ENCODE measurements at places on chromosomes 2 and 18.

DNA sequence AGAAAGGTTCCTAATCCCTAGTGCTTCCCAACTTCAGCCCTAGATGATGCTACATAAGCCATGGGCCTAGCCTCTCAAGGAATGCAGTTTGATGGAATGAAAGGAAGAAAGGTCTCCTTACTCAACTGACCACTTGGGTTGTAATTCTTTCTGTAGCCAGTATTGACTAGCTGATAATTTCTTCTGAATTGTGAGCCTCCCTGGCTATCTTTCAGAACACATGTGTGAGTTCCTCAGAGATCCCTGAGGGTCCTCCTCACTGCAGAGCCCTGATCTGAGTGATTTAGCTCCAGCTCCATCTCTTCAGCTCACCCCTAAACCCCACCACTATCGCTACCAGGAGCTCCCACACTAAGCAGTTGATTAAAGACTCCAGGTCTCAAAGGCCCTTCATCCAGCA is 31.5 kb downstream of the CFAP210 start:
- DNase-seq: no peak

DNA sequence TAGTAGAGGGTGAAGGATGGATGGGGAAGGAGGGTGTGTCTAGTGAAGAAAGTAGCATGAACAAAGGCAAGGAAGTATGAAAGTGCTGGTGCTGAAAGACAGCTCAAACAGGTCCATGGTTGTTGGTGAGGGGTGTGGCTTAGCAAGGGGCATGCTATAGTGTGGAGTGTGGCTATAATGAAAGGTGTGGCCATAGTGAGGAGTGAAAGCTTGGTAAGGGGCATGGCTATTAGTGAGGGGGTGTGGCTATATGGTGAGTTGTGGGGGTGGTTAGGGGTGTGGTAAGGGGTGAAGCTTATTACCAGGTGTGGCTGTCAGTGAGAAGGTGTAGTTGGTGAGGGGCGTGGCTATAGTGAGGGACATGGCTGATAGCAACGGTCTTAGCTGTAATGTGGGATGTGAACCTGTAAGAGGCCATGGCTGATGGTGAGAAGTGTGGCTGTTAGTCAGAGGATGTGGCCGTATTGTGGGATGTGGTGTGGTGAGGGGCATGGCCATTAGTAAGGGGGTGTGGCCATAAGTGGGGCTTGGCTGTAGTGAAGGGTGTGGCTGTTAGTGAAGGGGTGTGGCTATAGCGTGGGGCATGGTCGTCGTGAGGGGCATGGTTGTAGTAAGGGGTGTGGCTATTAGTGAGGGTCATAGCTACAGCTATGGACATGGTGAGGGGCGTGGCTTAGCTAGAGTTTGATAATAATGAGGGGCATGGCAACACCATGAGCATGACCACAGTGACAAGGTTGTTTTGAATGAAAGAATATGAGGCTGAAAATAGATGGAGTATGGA is 549.6 kb downstream of the FBXO15 start:
- DNase-seq: no peak

- no peak for DNase-seq
Observed at GRCh38 chr2:37080266-37080665, 3.9 kb downstream of the HEATR5B start.

DNA sequence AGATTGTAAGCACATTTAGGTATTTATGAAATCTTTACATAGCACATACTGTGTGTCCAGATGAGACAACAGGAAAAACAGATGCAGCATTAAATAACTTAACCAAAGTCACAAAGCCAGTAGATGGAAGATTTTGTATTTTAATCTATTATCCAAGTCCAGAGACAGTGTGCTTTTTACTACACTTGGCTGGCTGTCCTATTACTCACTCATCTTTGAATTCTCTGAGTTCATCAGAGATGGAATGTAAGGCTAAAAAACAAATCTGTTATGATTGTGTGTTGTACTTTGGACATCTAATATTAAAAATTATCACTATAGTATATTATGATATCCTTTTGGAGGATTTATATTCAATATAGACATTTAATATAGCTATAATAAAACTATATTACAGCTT is 1189.4 kb downstream of the DSC3 start:
- DNase-seq: no peak

GRCh38 chr2:216571178-216571908 is 61.9 kb upstream of the IGFBP2 start:
- no peak for DNase-seq

- no peak for DNase-seq
Observed at GRCh38 chr2:58484221-58484620, 243.1 kb upstream of the FANCL start.

DNA sequence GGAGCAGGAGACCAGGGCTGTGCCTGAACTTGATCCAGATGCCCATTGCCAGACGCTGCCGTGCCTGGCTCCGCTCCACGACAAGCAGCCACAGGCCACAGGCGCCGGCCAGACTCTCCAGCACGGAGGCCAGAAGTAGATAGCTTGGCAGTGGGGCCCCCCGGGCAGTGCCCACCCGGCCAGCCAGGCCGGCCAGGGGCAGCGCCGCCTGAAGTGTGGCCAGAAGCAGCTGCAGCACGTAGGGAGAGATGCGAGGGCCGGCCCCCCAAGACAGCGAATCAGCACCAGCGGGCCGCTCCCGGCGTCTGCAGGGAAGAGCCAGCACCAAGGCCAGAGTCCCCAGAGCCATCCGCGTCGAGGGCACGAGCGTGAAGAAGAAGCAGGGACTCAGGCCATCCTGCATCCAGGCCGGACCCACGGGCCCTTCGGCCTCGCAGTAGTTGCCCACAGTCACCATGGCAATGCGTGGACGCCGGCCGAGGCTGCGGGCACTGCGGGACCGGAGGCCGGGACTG is 484 bp downstream of the ABCB6 start:
- no peak for DNase-seq

DNA sequence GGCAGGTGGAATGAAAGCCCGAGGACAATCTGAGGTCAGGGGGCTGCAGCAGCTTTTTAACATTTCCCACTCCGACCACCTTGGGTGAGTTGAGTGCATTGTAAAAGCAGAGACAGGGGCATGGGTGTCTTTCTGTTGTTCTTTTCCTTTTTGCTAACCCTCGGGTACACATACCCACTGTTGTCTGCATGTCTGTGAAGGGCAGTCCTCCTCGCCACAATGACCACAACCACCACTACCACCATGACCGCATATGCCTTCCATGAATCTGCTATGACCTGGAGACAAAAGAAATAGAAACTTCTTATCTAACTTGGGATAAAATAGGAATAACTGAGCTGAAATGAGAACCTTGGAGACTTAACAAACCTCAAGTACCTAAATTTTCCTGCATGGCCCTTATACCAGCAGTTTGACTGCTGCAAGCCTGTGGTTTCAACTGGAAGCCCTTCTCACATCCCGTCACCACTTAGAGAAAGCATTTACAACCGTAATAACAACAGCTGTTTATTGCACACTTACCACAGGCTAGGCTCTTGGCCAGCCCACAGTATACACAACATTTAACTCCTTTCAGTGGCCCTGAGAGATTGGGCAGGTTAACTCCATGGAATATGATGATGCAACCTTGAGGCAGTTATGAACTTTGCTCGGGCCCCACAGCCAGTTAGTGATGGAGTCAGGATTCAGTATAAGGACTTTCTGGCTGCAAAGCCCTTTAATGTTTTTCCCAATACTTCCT is 80.3 kb downstream of the GYPC start:
- DNase-seq: no peak

DNA sequence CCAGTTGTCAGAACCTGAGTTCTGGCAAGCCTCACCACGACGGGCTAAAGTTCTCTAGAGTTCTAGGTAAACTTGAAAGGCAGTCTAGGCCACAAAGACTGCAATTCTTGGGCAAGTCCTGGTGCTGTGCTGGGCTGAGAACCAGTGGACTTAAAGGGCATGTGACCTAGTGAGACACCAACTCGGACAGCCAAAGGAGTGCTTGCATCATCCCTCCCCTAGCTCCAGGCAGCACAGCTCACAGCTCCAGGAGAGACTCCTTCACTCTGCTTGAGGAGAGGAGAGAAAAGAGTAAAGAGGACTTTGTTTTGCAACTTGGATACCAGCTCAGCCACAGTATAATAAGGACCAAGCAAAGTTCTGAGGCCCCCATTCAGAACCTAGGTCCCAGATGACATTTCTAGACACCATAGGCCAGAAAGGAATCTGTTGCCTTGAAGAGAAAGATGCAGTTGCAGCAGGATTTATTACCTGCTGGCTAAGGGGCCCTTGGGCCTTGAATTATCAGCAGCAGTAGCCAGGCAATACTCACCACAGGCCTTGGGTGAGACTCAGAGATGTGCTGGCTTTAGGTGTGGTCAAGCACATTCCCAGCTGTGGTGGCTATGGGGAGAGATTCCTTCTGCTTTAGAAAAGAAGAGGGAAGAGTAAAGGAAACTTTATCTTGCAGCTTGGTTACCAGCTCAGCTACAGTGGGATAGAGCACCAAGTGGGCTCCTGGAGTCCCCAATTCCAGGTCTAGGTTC is 51.8 kb downstream of the UPP2 start:
- no peak for DNase-seq

DNA sequence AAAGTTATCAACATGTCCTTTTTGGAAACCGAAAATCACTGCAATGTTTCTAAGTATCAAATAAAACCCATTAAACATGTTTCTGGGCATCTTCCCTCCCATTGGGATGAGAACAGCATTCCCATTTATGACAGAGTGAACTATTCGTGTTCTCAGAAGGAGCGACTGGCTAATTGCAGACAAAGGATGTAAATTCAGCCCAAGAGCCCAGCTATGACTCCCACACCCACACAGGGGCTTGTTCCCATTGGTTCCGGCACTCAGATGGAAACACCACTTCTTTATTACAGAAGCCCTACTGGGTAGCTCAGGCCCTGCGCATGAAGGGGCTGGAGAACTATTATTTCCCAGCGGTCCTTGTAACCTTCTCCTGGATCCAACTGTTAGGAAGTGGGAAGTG is 16.6 kb upstream of the NPAS2 start:
- no peak for DNase-seq

GRCh38 chr2:142472382-142472781 is 341.6 kb upstream of the LRP1B start:
- DNase-seq: no peak

- DNase-seq: no peak
Observed at GRCh38 chr2:192145496-192145895, 49.2 kb downstream of the TMEFF2 start.

GRCh38 chr2:5369510-5369909 is 322.7 kb upstream of the SOX11 start:
- DNase-seq: no peak

DNA sequence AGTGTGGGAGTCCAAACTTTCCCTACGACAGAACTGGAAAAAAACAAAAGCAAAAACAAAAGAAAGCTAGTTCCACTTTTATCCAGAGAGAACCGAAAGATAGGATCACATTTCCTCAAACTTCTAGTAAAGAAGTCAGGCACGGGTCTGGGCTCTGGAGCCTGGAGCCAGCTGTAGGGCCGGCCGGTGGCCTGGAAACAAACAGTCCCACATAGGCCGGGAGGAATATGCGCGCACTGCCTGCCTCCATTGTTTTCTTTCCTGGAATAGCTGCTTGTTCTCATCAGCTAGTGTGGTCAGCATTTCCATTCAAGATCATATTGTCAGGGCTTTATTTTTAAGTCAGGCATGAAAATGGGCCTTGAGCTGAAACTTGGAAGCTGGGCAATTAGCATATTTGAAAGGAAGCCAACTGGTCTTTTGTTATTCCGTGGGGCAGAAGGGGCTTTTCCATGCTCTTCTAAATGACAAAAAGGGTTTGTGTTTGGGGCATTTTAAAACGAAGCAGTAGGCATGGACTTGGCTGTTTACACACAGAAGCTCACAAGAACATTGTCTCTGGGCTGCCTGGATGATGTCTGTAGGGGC is 58.7 kb upstream of the RFX8 start:
- DNase-seq: no peak

DNA sequence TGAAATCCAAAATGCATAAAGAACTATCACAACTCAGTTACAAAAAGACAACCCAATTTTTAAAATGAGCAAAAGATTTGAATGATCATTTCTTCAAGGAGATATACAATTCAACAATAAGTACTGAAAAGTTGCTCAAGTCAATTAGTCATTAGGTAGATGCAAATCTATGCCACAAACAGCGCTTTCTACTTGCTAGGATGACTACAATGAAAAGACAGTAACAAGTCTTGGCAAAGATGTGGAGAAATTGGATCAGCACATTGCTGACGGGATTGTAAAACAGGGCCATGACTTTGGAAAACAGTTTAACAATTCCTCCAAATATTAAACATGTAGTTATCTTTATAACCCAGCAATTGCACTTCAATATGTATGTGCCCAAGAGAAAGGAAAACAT is 166.3 kb upstream of the MC4R start:
- no peak for DNase-seq

GRCh38 chr2:154697418-154698252 is 860 bp upstream of the KCNJ3 start:
- DNase-seq: no peak

DNA sequence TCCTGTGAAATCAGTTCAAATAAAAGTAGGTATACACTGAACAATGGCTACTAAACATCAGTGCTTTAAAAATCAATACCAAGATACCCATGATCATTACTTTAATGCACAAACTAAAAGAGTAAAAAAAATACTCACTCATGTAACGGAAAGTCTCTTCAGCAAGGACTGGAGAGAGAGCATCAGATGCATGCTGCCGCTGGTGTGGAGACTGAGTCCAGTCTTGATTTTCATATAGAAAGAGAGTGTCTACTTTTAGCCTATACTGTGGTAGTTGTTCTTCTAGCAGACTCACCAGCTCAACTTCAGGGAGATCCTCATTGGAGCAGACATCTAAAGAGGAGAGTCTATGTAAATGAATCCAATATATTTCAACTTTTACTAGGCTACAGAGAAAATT is 44.0 kb downstream of the TRAK2 start:
- DNase-seq: no peak

GRCh38 chr18:75696391-75696790 is 268.9 kb upstream of the SMIM21 start:
- no peak for DNase-seq

DNA sequence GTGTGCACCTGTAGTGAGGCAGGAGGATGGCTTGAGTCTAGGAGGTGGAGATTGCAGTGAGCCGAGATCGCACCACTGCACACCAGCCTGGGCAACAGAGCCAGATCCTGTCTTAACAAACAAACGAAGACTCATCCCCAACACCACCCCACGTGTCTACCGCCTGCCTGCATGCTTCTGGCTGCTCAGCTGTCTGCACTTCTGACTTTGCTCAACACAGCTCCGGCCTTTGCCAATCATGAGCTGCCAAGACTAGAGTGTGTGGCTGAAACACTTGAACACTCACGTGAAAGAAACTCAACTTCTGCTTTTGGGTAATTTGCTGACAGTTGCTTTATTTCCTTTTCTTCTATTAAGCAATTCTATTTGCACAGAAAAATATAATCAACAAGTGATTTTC is 32.1 kb upstream of the SP3 start:
- no peak for DNase-seq

Measured in activated CD8-positive, alpha-beta memory T cell treated with anti-CD3 and anti-CD28 coated beads for 4 hours (primary cell).